ENCODE measurements at places on chromosomes 1 and 21.

DNA sequence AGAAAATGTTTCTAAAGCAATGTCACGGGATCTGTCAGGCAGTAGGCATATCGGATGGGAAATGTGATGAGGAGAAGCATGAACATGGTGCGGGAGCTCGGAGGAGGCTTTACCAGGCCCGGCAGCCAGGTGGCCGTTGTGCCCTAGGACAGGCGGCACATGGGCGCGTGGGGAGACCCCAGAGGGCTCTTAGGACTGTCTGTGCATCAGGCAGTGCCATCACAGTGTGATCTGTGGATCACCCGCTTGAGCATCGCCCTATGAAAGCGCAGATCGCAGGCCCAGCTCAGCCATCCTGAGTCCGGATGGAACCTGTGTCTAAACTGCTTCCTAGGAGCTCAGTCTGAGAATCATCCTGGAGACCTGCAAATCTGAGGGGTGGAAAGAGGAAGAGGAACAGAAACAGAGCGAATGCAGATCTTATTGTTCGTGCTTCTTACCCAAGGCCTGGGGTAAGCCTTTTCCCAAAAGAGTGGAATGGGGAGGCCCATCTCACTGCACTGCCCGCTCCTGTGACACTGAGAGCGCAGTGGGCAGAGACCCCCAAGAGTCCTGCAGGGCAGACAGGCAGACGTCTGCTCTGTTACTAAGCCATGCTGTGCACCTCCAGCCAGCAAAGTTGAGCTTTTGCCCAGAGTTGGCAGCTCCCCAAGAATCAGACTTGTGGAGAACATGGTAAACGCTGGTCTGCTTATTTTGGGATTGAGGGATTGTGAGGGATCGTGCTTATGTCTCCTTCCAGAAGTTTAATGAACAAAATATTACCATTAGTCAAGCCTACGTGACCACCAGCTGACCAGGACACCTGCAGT, 251.0 kb downstream of the RHOU start:
- peak; percentile 21 for DNase-seq

GRCh38 chr1:209648346-209648745, 3.9 kb downstream of the LAMB3 start:
- DNase-seq: no peak

DNA sequence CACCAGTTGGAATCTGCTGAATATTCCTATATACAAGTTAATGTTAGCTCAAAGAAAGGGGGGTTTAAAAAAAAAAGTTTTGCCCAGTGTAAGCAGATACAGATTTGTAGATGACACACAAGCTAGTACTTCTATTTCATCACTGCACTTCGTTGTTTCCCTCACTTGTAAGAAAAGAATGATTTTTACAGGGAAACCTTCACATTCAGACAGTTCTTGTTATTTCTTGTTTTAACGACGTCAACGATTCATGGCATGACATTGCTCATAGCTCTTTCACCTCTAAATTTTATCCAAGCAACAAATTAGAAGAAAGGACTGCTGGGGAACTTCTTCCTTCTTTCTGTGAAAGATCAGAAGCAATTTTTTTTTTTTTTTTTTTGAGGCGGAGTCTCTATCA, 25.7 kb upstream of the C1orf105 start:
- no peak for DNase-seq

DNA sequence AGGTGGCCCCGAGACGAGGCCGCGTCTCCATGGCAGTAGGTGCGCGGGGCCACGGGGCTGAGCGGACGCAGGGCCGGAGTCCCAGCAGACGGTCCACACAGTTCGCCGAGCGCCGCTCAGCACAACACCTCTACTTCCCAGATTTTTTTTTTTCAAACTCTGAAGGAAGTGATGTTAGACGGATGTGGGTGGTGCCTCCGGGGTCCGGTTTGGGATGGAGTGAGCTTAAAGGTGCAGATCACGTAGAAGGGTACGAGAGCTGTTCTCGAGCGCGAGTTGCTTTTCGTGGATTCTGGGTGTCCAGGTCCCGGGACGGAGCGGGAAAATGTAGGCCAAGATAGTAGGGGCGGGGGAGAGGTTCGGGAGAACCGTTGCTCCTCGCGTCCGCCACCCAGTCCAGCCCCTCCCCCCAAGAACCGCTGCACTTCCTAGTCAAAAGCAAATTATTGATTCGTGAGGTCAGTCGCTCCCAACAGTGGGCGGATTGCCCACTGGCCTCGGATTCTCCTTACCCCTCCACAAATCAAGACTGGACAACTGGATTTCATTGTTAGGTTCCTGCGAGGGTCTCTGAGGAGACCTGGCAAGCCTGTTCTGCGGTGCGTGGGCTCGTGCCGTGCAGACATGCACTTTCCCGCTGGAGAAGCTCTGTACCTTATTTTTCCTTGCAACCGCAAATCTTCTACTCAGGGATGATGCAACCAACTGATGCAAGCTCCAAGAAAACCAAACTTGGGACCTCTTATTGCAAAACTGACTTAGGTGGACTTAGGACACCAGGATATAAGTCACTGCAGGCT, at the start of gene TXNDC12:
TSS of gene TXNDC12 (minus strand) at position 126 of the 800 bp plus-strand sequence. CDS start at position 31, 95 bp downstream.
- peak; percentile 91 for DNase-seq

GRCh38 chr1:220817907-220818306, 31.2 kb downstream of the MTARC1 start:
- DNase-seq: no peak

All from NCI-H345 (cell line).